ENCODE measurements at places on chromosomes 2 and 18. TPM values are rescaled to one million over a fixed set of nuclear protein-coding genes. Genes with fewer than 3 reads are reported as not detected.
A peak's percentile ranks its signal among the peaks of the same experiment; 100 is the strongest.

- no peaks in the 10 kb centered on the region for H3K36me3 ChIP-seq
- no peaks in the 10 kb centered on the region for H3K4me1 ChIP-seq
- H3K4me3 ChIP-seq, result no peak overlapping the region
- DNase-seq, result no peak
- peaks cover 75% of the 10 kb centered on the region for H3K27me3 ChIP-seq
- no peak overlapping the region for H3K27ac ChIP-seq
Observed at GRCh38 chr2:60570251-60570650, 16.8 kb upstream of the BCL11A start.

DNA sequence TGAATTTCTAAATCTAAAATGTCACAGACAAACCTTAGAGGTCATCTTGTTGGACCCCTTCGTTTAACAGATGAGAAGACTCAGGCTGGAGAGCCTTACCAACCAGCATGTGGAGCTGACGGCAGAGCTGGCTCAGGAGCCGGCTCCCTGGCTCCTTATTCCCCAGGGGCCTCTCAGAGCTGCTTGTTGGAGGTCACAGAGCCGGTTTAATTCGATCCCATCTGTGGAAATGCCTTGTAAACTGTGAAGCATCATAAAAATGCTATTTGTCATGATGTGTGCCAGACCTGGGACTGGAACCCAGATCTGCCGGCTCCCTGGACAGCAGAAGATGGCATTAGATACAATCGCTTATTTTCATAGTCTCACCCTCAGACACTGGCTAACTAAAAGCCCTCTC lies 8.2 kb upstream of the CIB4 start:
- H3K4me3 ChIP-seq, result no peak overlapping the region
- H3K27ac ChIP-seq, result no peak overlapping the region
- H3K36me3 ChIP-seq, result no peaks in the 10 kb centered on the region
- DNase-seq, result no peak

DNA sequence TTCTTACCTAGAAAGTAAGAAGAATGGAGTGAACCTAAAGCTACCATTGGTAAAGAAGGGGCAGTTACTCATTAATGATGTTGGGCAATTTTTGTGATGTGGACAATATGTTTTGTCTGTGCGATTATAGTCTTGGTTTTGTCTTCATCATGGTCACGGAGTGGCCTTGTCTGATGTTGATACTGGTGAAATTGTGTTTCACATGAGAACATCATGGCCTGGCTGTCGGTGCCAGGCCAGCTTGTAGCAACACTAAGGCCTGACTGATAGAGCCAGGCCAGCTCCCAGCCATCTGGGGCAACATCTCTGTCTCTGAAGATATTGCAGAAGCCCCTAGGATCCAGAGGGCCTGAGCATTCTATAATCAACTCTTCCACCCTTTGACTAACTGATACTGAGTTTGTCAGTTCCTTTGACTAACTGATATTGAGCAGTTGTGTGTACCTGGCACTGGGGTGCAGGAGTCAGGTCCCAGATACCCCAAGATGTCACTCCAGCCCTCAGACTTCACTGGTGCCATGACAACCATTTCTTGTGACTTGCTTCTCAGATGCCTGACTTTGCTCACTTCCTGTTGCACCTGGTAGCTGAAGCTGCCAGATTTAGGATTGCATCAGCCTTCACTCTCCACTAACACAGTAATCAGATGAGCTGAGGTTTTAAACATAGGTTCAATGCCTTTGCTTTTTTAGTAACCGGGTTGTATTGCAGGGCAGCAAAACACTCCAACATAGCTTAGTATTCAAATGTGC lies 62.5 kb downstream of the RPIA start:
- peaks cover 4% of the 10 kb centered on the region for H3K4me1 ChIP-seq
- DNase-seq, result no peak
- H3K27ac ChIP-seq, result peak overlapping the region; percentile 23
- 0 out of 2 replicates have a peak, but pooled peaks cover 9% of the 10 kb centered on the region for H3K36me3 ChIP-seq
- H3K4me3 ChIP-seq, result no peak overlapping the region

- DNase-seq, result no peak
- H3K4me3 ChIP-seq, result no peak overlapping the region
- no peaks in the 10 kb centered on the region for H3K27me3 ChIP-seq
- no peaks in the 10 kb centered on the region for H3K4me1 ChIP-seq
- H3K36me3 ChIP-seq, result no peaks in the 10 kb centered on the region
- no peak overlapping the region for H3K27ac ChIP-seq
Observed at GRCh38 chr2:163490281-163490680, 245.5 kb downstream of the FIGN start.

DNA sequence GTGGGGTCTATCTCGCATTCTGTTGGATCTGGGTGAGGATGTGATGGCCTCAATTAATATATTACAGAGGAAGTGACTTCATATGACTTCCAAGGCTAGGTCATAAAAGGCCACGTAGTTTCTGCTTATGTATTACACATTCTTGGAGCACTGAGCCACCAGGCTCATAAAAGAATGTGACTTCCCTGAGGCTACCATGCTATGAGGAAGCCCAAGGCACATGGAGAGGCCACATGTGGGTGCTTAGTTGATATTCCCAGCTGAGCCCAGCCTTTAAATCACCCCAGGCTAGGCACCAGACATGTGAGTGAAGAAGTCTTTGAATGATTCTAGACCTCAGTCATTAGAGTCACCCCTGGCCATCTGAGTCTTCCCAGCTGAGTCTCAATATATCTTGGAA lies 13.3 kb upstream of the REEP1 start:
- peaks cover 22% of the 10 kb centered on the region for H3K27me3 ChIP-seq
- H3K27ac ChIP-seq, result no peak overlapping the region
- no peak for DNase-seq
- H3K36me3 ChIP-seq, result no peaks in the 10 kb centered on the region
- H3K4me1 ChIP-seq, result no peaks in the 10 kb centered on the region

GRCh38 chr18:48222118-48222517 lies 187.1 kb downstream of the ZBTB7C start:
- no peaks in the 10 kb centered on the region for H3K36me3 ChIP-seq
- H3K27me3 ChIP-seq, result peaks cover 11% of the 10 kb centered on the region
- H3K27ac ChIP-seq, result no peak overlapping the region
- peaks cover 14% of the 10 kb centered on the region for H3K4me1 ChIP-seq
- peak; percentile 52 for DNase-seq

- H3K4me3 ChIP-seq, result no peak overlapping the region
- no peaks in the 10 kb centered on the region for H3K4me1 ChIP-seq
- H3K36me3 ChIP-seq, result no peaks in the 10 kb centered on the region
- no peak for DNase-seq
- no peak overlapping the region for H3K27ac ChIP-seq
- H3K27me3 ChIP-seq, result no peaks in the 10 kb centered on the region
Observed at GRCh38 chr2:170434900-170435621, 257.1 kb downstream of the MYO3B start.

DNA sequence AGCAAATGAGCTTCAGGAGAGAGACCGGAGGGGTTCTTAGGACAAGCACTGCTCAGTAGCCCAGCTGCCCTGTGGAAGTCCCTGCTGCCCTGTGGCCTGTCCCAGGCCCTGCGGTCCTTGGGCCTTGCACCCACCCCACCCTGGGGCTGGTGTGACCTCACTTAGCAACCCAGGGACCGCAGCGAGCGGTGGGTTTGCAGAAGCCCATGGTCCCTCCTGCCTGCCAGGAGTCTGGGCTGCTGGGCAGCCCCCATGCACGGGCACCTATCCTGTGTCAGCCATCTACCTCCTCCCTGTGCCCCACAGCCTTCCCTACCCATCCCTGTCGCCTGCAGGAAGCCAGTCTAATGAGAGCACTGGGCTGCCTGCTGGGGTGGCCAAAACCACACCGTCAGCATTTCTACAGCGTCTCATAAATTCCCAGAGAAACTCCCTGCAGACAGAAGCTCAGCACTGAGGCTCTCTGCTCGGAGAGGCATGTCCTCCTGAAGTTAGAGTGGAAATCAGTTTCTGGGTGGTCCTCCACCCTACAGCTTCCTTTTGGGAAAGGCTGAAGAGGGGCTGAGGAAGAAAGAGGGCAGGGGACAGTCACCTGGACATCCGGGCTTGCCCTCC lies 231.1 kb upstream of the HS6ST1 start:
- H3K27ac ChIP-seq, result no peak overlapping the region
- no peaks in the 10 kb centered on the region for H3K36me3 ChIP-seq
- H3K4me3 ChIP-seq, result no peak overlapping the region
- DNase-seq, result no peak
- no peaks in the 10 kb centered on the region for H3K4me1 ChIP-seq

COL6A3 gene
- total RNA-seq, result 0.57 TPM

MPV17 gene
- total RNA-seq, result 42.2 TPM

MCFD2 gene
- total RNA-seq, result 163 TPM
